AG08395 (cell line): ENCODE measurements at places on chromosomes 16 and 17.

DNA sequence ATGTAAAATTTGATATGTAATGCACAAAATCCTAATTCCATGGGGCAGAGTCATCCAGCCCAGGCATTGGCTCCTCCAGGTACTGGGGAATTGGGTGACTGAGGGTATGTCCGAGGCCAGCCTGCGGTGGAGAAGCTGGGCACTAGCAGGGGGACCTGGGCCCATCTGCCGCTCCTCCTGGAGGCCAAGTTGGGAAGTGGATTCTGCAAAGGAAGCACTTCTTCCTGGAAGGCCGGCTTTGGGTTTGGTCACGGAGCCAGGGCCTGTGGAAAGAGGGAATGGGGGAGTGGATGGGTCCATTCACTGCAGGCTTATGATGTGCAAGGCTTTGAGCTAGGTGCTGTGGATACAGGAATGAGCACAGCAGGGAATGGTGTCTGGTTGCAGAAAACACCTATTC is 85.8 kb downstream of the GNAO1 start:
- DNase-seq = no peak

DNA sequence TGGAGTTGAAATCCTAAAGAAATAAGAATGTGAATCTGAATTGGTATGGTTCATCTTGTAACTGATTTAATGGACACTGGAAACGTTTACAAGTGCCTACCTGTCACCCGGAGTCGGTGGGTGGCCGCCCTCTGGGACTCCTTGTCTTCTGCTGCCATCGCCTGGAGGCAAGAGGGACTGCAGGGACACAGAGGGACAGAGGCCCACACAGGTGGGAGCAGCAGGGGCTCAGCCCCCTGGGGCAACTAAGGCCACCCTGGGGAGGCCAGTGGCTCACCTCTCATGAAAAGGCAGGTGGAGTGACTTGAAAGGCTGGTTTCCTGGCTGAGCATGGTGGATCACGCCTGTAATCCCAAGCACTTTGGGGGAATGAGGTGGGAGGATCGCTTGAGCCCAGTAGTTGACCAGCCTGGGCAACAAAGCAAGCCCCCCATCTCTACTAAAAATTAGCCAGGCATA is 23.2 kb downstream of the TMEM92 start:
- peak; percentile 81 for DNase-seq

- no peak for DNase-seq
Measured at GRCh38 chr16:77724174-77724573, 1.9 kb downstream of the NUDT7 start.

GRCh38 chr17:77405867-77406732 is 265.3 kb downstream of the SEC14L1 start:
- no peak for DNase-seq

- no peak for DNase-seq
Measured at GRCh38 chr16:50209546-50210265, 56.6 kb downstream of the TENT4B start.

GRCh38 chr17:81719410-81720266 is 7.6 kb downstream of the SLC25A10 start:
- no peak for DNase-seq

DNA sequence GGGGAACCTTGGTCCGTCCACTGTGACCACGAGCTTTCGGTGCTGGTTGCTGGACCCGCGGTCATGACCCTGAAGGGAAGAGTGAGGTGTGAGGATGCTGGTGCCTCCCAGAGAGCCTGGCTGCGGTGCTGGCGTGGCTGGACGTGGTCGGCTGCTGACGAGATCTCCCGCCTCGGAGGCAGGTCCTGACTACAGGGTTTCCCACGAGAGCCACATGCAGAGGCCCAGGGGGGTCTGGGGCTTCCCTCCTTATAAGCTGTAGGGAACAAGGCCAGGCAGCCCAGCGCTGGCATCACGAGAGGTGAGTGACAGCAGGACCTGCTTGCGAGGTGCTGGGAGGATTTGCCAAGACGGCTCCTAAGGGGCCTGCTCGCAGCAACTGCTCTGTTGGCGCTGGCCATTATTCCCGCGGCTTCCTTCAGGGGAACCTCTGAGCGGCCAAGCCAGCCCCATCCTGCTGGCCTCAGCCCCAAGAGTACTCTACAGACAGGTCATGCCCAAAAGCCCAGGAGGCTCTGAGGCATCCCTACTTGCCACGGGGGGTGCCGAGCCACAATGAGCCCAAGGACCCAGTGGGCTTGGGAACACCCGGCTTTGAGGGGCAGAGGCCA is 134.8 kb downstream of the FOXL1 start:
- no peak for DNase-seq

- DNase-seq = no peak
Measured at GRCh38 chr17:63116967-63117830, 151.2 kb downstream of the TANC2 start.

DNA sequence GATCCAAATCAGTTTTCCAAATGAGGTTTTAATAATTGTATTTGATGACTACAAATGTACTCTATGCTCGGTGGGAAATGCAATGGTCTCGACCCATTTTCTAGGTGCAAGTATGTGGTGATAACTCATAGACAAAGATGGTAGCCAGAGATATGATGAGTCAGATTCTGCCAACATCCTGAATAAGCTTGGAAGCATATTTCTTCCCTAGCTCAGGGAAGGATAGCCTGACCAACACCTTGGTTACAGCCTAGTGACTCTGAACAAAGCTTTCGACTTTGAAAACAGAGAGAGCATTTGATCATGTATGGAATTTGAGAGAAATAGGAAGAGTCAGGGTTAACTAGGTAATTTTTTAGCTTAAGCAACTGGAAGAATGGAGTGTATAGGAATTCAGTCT is 128.3 kb upstream of the MYOCD start:
- DNase-seq = no peak

GRCh38 chr17:18319604-18320256 is 4.6 kb downstream of the SMCR8 start:
- DNase-seq = peak; percentile 60

DNA sequence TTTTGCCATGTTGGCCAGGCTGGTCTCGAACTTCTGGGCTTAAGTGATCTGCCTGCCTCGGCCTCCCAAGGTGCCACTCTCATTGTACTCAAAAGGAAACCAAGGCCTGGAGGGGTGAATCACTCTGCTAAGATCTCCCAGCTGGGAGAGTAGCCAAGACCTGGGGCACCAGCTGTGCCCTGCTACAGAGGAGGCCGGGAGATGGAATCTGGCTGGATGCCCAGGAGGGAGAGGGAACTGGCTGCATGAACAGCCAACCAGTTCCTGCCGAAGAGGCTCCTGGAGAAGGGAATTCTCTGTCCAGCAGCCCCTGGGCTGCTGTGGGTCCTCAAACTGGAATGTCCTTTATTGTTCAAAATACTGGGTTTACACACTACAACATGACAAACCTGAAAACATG is 238.7 kb upstream of the CIBAR2 start:
- DNase-seq = peak; percentile 93

DNA sequence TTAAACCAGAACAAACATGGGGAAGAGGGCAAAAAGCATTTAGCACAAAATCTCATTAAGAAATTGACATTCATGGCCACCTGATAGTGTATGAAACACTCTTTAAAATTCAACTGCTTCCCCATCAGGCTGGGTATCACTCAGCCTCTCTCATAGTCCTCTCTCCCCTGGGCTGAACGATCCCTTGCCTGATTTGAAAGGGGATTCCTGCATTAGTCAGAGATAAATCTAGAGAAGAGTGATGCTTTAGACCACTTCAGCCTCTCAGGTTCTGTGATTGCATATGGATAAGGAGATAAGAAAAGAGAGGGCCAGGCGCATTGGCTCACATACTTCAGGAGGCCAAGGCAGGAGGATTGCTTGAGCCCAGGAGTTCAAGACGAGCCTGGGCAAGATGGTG is 280.0 kb downstream of the SOX9 start:
- no peak for DNase-seq
